ENCODE measurements at places on chromosomes 11 and 22. TPM values are rescaled to one million over a fixed set of nuclear protein-coding genes. Genes with fewer than 3 reads are reported as not detected.

DDT gene
- 121 TPM for polyA plus RNA-seq

RTCB gene
- polyA plus RNA-seq: 90.6 TPM

DNA sequence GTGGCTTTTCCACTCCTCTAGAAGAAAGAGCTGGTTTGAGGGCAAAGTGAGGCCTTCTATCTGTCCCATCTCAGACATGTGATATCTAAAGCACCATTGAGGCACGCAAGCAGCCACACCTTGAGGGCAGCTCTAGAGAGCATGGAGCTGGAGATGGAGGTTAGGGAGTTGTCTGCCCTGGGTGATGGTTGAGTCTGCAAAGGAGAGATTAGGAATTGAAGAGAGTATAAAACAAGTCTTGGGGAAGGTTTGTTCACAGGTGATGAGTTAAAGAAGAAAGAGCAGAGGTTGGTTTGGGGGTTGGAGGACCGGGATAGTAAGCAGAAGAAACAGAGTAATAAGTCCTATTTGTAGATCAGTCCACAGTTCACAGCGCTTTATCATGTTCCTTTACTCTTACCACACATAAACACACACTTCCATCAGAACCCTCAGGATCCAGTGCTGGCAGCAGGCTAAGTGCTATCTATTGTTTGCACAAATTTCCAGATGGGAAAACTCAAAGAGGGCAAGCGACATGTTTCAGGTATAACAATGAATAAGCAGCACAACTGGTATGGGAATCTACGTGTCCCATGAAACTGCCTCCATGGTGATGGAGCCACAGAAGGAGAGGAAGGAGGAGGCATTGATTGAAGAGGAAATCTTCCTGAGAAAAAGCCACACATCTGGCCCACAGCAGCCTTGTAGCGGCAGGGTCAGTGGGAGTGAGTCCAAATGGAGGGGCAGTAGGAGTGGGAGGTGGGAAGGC lies 65.8 kb downstream of the RASSF10 start:
- no peak for DNase-seq

GRCh38 chr11:19659529-19659928 lies 53.1 kb upstream of the NAV2 start:
- DNase-seq: no peak

DNA sequence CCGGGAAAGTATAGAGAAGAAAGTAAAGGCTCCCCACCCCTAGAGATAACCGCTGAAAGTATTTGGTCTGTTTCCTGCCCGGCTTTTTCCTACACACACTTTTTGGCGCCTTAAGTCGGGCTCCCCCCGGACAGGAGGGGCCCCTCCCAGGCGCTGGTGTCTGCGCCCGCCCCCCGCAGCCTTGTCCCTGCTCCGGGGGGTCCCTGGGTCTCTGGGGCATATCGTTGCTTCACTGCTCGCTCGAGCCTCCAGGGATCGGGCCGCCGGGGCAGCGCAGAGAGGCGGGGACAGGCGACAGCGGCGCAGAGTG lies 928 bp upstream of the CRACR2B start:
- no peak for DNase-seq

DNA sequence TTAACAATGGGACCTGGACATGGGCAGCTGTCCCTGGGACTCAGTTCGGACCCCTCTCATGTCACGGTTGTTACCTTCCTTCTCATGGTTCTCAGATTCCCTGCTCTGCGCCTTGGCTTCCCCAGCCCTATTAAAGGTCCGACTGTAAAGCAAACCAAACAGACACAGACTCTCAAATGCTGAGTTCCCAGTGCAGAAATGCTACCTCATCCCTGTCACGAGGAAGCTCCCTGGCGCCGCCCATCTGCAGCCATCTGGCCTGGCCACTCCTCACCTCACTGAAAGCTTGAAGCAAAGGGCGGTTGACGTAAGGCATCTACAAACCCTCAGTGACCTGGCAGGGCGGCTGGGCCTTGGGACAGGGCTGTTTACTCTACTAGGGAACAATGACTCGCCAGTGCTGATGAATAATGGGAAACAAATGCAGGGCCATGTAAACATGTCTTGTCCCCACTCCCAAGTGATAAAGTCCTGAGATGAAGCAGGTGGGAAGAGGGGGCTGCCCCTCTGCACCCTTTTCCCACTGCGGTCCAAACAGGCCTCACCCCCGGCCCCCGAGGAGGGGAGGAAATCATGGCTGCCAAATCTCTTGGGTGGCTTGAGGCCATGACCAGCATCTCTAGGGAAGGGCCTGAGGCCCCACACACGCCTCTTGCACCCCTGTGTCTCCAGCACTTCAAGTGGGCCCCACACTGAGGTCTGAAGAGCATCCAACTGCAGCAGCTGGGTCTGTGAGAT lies 49.3 kb downstream of the SCUBE1 start:
- DNase-seq: no peak

GRCh38 chr22:46674367-46674781 lies 54.2 kb downstream of the GRAMD4 start:
- no peak for DNase-seq

DNA sequence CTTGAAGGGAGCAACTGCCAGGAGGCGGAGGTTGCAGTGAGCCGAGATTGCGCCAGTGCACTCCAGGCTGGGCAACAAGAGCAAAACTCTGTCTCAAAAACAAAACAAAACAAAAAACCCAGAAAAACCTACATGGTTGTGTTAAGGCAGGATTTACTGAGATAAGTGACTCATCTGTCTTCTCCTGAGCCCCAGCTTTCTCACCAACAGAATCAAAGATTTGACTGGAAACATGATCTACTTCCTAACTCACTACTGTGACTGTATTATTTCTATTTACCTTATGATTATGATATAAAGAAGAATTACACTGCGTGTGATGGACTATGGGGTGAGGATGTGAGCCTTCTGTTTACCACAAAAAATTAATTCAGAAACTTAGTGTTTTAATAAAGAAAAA lies 21.8 kb downstream of the FAM118B start:
- DNase-seq: peak; percentile 25

DNA sequence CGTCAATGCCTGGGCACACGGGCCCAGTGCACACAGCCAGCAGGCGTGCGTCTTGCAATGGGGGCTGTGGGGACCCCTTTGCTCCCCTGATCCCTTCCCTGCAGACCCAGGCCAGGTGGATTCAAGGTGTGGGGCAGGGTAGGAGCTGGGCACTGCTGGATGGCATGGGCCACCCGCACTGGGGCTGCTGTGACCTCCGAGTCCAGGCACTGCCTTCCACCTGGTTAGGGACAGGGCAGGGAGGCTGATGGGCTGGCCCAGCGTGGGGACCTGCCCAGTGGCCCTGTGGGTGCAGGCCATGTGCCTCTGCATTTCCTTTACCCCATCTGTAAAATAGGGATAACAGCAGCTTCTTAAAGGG lies 22.9 kb downstream of the KCNQ1 start:
- no peak for DNase-seq

DNA sequence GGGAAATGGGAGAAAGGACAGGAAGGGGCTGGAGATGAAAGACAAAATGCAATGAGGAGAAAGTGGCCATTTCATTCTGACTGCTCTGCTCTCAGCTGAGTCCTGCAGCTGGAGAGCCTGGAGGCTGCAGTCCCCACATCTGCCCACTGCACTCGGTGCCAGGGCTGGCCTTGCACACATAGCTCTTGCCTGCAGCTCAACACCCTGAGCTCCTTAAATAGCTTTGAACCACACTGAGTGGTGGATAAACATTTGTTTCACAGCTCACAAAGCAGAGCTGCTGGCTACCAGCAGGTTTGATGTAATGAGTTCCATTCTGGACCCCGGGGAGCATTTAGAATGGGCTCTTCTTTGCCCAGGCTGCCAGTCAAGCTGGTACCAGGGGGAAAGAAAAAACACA lies 426.1 kb upstream of the CADM1 start:
- DNase-seq: no peak

Data from foreskin keratinocyte (primary cell).